ENCODE measurements at places on chromosomes 11 and 22.

- no peak for DNase-seq
These were observed 32.1 kb upstream of the PCF11 start for GRCh38 chr11:83124636-83125424.

DNA sequence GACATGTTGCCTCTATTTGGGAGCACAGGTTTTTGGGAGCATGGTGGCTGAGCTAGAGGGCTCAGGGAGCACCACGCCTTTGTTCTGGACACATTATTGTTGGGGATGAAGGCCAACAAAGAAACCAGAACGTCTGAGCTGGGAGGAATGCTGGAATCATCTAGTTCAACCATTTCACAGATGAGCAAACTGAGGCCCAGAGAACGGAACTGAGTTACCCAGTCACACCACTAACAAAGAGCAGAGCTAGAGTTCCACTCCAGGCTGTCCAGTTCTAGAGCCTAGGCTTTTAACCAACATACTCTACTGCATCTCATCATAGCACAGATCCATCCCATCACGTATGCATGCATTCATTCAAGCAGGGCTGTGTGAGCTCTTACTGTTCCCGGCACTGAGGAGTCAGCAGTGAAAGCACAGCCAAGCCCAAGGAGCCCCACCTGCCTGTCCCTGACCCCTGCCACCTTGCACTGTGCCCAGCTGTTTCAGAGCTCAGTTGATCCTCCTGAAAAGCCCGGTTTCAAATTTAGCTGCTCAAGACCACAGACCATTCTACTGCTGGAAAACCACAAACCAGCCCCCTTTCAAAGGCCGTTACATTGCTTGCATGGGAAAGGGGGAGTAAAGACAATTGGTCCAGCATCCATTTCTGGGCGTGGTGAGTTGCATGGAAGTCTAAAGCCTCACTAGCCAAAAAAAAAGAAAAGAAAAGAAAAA is 16.9 kb upstream of the TCF20 start:
- DNase-seq = no peak

- no peak for DNase-seq
These were observed 34.5 kb downstream of the ELFN2 start for GRCh38 chr22:37392721-37393328.

DNA sequence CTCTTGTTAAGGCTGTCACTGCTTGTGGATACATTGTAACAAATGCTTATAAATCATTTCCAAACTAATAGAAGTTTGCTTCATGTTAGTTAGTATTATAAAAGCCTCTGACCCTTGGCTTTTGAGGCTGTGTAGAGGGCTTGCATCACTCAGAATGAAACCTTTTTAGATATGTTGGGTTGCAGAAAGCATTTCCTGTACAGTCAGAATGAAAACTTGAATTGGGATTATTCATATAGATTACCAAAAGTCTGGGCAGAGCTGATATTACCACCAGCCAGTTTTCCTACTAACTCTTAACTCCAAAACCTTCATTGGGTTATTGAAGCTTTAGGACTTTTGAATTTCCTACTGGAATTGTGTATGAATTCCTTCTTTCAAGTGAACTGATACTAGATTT is 12.0 kb downstream of the KMT2A start:
- DNase-seq = no peak

- DNase-seq = no peak
These were observed 38.3 kb downstream of the DDX6 start for GRCh38 chr11:118752654-118753053.

GRCh38 chr22:21994881-21995444 is 12.4 kb upstream of the TOP3B start:
- DNase-seq = no peak

DNA sequence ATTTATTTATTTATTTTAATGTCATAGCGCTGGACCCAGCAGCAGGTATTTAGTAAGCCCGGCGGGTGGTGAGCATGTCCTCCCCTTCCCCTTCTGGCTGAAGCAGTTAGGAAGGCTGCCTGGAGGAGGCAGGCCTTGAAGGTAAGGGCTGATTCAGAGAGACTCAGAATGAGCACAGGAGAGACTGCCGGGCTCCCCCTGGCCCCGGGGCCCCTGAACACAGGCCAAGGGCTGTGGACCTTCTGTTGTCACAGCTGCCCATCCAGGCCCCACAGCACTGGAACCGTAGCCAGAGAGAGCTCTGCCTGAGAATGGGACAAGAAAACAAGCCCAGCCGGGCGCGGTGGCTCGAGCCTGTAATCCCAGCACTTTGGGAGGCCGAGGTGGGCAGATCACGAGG is 52.8 kb downstream of the KCNJ4 start:
- DNase-seq = no peak

DNA sequence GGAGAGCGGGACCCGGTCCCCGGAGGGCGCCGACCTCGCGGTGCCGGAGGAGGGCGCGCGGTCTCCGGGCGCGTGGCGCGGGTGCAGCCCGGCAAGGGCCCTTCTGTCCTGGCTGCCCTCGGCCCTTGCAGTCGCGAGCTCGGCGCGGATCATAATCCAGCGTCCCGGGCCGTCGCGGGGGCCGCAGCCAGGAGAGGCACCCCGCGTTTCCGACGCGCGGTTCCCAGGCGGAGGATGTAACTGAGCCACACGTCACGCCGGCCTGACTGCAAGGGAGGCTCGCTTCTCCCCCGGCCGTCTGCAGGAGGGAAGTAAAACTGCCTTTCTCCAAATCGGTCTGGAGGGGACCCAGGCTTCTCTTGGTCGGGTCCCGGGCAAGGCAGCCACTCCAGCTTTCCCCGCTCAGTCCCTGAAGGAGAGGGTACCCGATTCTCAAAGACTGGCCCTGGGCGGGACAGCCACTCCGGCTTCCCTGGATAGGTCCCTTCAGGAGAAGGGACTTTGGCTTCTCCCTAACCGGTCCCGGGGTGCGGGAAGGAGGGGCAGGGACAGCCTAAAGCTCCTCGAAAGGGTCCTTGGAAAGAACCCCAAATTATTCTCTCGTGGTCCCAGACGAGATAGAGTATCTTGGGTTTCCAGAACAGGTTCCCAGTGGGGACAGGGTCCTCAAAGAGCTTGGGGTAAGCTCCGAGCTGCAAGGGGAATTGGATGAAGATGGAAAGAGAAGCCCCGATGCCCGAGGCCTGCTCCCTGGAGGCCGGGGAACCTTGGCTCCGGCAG is 836 bp downstream of the SPON1 start:
- DNase-seq = peak; percentile 24

All from memory B cell (primary cell).